ENCODE measurements at places on chromosomes 6 and 20. TPM values are rescaled to one million over a fixed set of nuclear protein-coding genes. Genes with fewer than 3 reads are reported as not detected.

- no peaks in the 10 kb centered on the region for H3K36me3 ChIP-seq
- H3K4me3 ChIP-seq: no peak overlapping the region
- H3K27me3 ChIP-seq: no peaks in the 10 kb centered on the region
These were observed 185.8 kb downstream of the TMEM242 start for GRCh38 chr6:157137501-157137900.

Gene GPLD1
- total RNA-seq: 2.1 TPM

DNA sequence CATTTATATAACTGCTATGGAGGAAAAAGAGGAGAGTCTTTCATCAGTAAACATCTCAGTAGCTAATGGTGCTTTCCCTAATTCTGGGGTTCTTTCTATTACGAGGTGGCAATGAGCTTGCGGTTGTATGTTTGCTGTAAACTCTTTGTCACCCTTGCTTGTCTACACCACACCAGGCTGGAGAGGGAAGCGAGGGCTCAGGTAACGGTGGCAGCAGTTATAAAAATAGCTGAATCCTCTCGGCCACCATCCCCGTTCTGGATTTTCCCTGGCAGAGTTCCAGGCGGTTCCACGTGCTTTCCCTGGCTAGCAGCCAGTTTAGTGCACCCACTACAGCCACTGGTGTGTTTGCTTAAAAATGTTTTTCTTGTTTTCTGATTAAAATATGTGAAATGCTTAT lies 39.0 kb downstream of the MAS1 start:
- no peak overlapping the region for H3K27ac ChIP-seq
- H3K27me3 ChIP-seq: peaks cover 4% of the 10 kb centered on the region
- H3K36me3 ChIP-seq: no peaks in the 10 kb centered on the region

DNA sequence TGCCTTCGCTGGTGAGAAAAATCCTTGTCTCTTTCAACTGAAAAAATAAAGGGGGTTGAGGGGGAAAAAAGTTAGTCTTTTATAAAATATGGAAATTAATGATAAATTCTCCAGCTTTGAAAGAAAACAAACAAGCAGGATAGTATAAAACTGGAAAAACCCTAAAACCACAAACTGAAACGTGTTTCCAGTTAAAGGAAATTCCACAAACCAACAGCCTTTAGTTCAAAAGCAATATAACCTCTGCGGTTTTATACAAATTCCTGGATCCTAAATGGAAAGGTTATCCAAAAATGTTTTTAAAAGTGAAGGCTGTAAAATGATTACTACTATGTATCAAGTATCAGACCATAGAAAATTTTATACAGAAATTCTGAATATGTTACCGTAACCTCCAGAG lies 55.6 kb downstream of the BMP5 start:
- no peak for DNase-seq
- H3K27ac ChIP-seq: no peak overlapping the region
- H3K4me3 ChIP-seq: no peak overlapping the region
- no peaks in the 10 kb centered on the region for H3K36me3 ChIP-seq
- H3K27me3 ChIP-seq: peaks cover 40% of the 10 kb centered on the region
- no peaks in the 10 kb centered on the region for H3K4me1 ChIP-seq

Gene GINM1
- 25.0 TPM for total RNA-seq

- H3K4me1 ChIP-seq: no peaks in the 10 kb centered on the region
- H3K27ac ChIP-seq: no peak overlapping the region
- no peak overlapping the region for H3K4me3 ChIP-seq
- H3K27me3 ChIP-seq: no peaks in the 10 kb centered on the region
- H3K36me3 ChIP-seq: 0 out of 2 replicates have a peak, but pooled peaks cover 4% of the 10 kb centered on the region
- no peak for DNase-seq
These were observed 70.6 kb downstream of the IGF2R start for GRCh38 chr6:160039441-160039840.

Gene UBR2
- 20.5 TPM for total RNA-seq

- DNase-seq: no peak
- no peaks in the 10 kb centered on the region for H3K4me1 ChIP-seq
- no peaks in the 10 kb centered on the region for H3K36me3 ChIP-seq
- no peak overlapping the region for H3K27ac ChIP-seq
- H3K4me3 ChIP-seq: no peak overlapping the region
These were observed 757 bp upstream of the R3HDML start for GRCh38 chr20:44336086-44336485.

DNA sequence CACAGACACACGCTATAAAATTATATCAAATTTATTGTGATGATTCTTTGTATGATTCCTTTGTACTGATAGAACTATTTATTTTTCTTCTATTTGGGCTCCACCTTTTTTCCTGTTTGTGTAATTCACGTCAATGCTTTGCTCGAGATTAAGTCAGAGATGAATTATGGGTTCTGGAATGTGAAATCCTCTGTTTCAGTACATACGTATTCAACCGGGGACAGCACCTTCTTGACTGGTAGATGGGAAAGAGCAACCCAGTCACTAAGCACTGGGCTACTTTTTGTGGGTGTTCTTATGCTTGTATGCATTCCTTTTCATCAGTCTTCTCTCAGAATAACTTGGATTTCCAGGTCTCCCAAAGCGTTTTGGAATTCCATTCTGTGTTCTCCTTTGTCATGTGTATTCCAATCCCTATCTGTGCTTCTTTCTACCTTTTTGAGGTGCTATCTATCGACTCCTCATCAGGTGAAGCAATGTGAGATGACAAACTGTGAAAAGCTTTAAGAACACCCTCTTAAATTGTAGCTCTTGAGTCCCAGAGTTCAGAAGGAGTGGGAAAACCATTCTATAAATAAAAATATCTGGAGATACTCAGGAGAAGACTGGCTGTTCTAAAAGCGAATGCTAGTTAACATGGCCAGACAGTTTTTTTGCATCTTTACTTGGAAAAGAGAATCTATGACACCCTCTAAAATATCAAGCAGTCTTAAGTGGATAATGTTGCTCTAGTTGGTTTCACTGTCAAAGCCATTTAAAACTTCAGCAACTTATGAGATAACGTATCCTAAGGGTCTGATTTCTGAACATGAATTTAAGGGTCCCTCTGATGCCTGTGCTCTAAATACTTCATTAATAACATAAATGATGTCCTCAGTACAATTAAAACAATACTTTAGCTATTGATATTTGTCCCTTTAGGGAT lies 197.7 kb upstream of the PREP start:
- DNase-seq: no peak
- H3K4me1 ChIP-seq: no peaks in the 10 kb centered on the region
- no peaks in the 10 kb centered on the region for H3K27me3 ChIP-seq
- H3K4me3 ChIP-seq: no peak overlapping the region
- H3K27ac ChIP-seq: no peak overlapping the region

Data from HCT116 (cell line).